ENCODE measurements at places on chromosomes 3 and 15.

DNA sequence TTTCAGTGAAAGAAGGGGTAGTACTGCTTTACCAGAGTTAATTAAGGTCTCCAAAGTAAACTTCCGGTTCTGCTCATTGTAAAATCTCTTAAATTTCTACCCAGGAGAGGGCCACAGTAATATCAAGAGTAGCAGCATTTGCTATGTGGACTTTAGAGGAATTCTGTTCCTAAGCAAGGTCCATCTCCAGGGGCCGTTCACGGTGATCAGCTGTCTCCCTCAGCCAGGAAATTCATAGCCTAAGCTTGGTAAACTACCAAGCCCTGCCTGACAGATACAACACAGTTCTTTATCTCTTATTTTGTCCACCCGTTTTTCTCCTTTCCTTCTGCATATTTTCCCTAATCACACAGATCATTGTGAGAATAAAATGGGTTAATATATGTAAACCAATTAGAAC, 2.3 kb downstream of the DUT start:
- DNase-seq: no peak

- no peak for DNase-seq
Observed at GRCh38 chr3:22373182-22373581, 622.2 kb upstream of the ZNF385D start.

DNA sequence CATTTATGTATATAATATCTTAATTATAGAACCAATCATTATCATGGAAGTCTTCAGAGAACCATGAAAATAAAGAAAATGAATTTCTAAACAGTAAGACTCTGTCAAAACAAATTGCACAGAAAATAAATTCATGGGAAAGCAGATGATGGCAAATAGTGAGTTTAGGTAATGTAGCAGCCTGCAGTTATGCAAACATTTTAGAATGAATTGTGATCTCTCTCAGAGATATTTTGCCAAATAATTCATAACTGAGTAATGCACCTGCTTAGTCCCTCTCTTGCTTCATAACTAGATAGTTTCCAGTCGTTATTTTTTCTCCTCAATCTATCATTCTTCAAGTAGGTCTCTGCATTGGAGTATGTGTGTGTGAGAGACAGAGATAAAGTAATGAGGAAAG, 492.7 kb upstream of the THBS1 start:
- no peak for DNase-seq

- DNase-seq: no peak
Observed at GRCh38 chr3:169246158-169246557, 417.4 kb downstream of the MECOM start.

DNA sequence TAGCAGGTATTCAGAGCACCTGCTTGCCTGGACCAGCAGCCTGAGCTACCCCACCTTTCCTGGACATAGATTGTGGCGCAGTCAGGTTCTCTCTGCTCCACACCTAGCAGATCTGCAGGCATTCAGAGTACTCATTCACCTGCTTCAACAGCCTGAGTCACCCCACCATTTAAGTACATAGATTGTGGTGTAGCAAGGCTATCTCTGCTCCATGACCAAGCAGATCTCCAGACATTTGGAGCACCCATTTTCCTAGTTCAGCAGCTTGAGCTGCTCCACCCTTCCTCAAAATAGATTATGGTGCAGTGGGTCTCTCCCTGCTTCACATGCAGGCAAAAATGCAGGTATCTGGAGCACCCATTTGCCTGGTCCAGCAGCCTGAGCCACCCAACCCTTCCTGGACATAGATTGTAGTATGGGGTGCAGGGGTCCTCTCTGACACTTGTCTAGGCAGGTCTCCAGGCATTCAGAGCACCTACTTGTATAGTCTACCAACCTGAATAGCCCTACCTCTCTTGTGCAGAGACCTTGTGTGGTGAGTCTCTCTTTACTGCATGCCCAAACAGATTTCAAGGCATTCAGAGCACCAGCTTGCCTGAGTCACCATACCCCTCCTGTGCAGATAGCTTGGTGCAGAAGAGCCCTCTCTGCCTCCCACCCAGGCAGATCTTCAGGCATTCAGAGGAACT, 466.0 kb upstream of the THBS1 start:
- no peak for DNase-seq

DNA sequence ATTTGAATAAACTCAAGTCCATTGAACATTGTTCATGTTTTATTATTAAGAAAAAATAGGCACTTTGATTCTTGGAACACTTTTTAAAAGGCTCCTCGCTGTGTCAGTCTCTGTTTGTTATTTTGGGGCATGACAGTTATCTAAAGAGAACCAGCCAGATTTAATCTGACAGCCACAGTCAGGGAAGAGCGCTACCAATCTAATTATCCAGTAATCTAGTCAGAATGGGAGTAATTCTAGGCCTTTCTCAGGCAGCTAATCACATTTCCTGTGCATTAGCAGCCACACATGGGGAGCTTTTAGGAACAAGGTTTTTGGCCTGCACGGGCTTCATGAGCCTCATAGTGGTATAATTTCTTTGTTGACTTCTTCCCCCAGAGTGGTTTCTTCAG, 362.2 kb downstream of the RBMS3 start:
- DNase-seq: no peak

- peak; percentile 73 for DNase-seq
Observed at GRCh38 chr3:161388855-161389254, 17.5 kb upstream of the SPTSSB start.

DNA sequence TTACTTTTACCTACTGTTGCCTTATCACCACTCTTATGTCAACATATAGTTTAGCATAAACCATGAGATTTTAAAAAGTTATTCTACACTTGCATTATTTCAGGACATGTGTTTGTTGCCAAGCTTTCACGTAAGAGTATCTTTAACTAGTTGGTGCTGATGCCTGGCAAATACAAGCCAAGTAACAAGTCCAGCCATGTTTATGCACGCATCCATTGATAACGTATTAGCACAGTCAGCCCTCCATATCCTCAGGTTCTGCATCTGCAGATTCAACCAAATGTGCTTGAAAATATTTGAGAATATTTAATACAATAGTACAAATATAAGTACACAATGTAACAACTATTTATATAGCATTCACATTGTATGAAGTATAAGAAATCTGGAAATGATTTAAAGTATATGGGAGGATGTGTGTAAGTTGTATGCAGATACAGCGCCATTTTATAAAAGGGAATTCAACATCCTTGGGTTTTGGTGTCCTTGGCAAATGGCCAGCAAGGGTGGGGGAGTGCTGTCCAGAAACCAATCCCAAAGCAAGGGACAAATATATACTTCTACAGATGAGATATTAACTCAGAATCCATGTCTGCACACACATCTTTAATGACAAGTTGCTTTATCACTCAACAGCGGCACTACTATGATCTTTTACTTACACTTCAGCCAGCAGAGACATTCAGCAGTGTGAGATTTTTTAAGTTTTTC, 8.7 kb upstream of the SETD5 start:
- no peak for DNase-seq

DNA sequence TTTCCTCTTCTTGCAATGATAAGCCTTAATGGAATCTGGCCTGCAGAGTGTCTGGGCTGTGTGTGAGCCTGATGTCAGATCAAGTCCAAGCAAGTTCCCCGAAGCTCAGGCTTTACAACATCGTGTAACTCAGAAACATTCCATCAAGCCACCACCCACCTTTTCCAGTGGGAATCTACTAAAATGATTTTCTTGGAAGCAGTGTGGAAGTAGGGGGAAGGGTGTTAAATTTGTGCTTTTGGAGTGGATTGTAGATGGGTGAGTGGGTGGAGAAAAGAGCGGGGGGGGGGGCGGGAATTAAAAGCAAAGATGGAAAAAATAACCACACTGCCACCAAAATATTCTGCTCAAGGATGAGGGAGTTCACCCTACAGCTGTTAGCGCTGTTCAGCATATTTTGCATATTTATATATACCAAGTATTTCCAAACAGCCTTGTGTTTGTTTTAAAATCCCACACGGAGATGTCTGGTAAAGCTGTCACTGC, 53.6 kb downstream of the VGLL3 start:
- DNase-seq: peak; percentile 88

GRCh38 chr3:190375671-190376070, 12.3 kb upstream of the CLDN16 start:
- DNase-seq: no peak

DNA sequence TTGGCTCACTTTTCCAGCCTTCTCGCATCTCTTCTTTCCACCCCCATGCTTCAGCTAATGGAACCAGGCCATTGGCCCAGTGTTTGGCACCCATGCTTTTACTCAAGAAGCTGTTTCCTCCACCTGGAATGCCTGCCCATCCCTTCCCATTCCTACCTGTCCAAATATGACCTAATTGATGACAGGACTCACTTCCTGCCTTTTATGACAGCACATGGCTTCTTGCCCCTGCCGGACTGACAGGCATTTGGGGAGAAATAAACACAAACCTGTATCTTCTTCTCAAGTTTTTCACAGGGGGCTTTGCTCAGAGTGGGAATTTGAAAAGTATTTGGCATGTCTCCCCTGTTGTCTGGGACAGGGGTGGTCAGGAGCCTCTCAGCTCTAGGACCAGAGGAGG, 120.1 kb downstream of the ABHD5 start:
- no peak for DNase-seq

DNA sequence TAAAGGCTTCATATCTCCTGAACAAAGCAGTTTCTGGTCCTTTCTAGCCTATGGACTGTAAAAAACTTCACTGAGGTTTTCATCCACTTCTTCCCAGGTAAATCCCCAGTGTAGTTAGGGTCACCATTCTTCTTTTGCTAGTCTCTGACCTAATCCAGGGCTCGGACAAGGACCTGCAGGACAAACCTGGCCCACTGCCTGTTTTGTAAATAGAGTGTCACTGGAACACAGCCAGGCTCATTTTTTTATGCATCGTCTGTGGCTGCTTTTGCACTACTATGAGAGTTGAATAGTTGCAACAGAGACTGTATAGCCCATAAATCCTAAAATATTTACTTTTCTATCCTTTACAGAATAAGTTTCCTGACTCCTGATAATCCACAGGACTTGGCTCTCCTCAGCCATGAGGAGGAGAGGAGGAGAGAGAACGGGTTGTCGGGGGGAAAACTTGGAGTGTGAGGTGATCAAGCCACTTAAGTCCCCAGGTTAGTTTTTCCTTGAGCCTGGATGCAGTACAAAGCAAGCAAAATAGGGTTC, 29.0 kb downstream of the CCR3 start:
- DNase-seq: no peak

GRCh38 chr15:79673416-79674123, 223.2 kb downstream of the MTHFS start:
- DNase-seq: peak; percentile 72

- DNase-seq: peak; percentile 38
Observed at GRCh38 chr15:96421178-96421601, 90.7 kb downstream of the NR2F2 start.

GRCh38 chr15:93819826-93820225, 411.5 kb upstream of the MCTP2 start:
- no peak for DNase-seq

DNA sequence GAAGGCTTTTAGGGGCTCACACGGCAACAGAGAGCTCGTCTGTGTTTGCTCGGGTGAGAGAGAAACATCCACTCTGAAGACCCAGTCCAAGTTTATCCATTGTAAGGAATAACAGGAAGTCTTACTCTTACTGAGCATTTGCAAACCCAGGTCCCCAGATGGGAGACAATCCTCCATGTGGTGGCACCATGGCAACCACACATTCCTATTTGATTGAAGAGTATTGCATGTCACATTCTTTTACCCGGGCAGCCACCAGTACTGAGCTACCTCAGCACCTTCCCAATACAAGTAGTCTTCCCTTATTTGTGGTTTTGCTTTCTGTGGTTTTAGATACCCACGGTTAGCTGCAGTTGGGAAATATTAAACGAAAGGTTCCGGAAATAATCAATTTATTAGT, 302.9 kb upstream of the RASGRP1 start:
- no peak for DNase-seq

DNA sequence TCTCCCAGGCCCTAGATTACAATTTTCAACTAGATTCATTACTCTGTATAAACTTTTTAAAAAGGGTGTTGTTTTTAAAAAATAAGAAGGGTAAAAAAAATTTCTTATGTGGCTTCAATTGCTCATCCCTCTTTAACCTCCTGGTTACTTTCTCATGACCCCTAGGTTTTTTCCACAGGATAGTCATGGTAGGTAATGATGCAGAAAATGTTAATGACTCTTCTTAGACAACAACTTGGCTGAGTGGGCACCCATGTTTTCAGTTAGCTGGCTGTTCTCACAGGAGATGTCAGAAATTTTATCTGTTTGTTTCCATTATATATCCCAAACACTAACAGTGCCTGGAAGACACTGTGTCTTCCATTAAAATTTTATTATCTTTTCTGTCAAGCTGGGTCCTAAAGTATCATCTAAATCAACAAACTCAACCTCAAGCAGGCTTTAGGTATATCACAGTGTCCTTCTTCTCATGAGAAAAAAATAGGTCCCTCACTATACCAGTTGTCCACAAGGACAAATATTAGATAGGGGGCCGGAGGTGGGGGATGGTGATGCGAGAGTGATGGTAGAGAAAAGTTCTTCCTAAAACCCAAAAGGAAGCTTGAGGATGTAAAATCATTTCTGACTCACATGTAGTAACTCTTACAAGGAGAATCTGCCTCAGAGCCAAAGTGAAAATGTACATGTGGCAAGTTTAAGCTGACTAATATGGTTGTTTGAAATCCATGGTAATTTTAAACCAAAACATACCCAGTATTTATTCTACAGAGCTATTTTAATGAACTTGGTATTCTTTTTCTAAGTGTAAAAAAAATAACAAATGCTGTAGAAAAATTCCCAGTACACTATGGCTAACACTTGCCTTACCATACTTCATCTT, 43.3 kb downstream of the PLOD2 start:
- DNase-seq: peak; percentile 65

- no peak for DNase-seq
Observed at GRCh38 chr15:51798281-51798680, 31.2 kb upstream of the TMOD3 start.

DNA sequence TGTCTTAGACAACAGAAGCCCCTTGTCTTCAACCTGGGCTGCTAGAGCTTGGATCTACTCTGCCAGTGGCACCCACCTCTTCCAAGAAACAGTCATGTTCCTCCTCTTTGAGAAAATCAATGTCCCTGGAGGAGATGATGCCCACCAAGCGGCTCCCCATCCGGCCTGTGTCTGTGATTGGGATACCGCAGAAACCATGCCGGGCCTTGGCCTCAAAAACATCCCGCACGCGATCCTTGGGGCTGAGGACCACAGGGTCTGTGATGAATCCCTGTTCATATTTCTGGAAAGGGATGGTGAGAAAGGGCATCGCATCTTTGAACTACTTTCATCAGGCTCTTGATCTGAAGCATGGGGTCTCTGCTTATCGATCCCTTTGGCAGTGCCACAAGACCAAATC, 1.6 kb downstream of the IMPDH2 start:
- no peak for DNase-seq

GRCh38 chr15:69523010-69524001, 70.7 kb downstream of the RPLP1 start:
- peak; percentile 80 for DNase-seq

GRCh38 chr3:65181391-65181871, 493.6 kb upstream of the ADAMTS9 start:
- no peak for DNase-seq

DNA sequence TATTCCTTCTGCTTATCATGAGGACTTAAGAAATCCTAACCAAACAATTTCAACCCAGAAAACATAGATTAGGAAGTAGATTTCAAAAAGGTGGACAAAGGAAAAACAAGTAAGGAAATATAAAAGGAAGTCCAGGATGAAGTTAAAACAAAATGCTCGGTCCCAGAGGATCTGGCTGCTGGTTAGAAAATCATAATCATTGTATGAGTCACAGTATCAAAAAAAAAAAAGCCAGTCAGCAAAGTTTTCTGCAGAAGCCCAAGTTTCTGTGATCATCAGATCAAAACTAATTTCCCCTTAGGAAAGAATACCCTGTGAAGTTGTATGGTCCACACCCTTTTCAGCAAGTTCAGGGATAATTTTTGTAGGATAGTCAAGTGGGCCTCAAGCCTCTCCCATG, 43.0 kb upstream of the LRTM1 start:
- no peak for DNase-seq
